ENCODE measurements at places on chromosomes 13 and 19. TPM values are rescaled to one million over a fixed set of nuclear protein-coding genes. Genes with fewer than 3 reads are reported as not detected.

Gene NDFIP2
- 8.3 TPM for polyA plus RNA-seq

DNA sequence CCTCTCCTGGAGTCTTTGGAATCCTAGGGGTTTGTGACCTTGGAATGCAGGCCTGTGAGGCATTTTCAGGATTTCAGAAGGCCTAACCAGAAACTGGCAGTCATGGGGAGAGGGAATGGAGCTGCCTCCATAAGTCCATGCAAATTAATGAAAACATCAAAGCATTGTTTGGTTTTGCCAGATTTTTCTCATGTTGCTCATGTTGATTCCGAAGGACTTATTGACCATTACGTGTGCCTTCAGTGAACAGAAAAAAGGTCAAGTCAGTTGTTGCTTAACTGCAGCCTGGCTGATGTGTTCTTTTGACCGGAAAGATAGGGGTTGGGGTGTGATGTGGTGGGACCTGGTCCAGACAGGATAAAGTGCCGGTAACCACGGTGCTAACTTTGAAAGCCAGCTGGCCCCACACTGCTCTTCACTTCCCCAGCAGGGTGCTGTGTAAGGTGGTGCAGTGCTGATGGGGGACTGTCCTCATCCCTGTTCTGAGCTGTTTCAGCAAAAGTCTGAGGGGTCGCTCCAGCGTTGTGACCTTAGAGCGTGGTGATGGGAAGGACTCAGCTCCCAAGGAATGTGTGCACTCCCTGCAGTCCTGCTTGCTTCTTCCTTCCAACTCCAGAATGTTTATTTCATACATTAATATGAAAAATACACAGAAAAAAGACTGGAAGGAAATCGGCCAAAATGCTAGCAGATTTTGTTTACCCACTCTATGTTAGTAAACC, 3.5 kb downstream of the RNF113B start:
- DNase-seq, result no peak

DNA sequence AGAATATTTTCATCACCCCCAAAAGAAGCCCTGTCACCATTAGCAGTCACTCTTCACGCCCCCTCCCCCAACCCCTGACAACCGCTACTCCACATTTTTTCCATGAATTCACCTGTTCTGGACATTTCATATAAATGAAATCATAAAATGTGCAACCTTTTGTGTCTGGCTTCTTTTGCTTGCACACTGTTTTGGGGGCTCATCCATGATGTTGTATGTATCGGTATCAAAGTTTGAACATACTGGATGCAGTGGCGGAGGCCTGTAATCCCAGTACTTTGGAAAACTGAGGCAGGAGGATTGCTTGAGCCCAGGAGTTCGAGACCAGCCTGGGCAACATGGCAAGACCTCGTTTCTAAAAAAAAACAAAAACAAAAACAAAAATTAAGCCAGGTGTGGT, 7.2 kb downstream of the GADD45B start:
- no peak for DNase-seq

DNA sequence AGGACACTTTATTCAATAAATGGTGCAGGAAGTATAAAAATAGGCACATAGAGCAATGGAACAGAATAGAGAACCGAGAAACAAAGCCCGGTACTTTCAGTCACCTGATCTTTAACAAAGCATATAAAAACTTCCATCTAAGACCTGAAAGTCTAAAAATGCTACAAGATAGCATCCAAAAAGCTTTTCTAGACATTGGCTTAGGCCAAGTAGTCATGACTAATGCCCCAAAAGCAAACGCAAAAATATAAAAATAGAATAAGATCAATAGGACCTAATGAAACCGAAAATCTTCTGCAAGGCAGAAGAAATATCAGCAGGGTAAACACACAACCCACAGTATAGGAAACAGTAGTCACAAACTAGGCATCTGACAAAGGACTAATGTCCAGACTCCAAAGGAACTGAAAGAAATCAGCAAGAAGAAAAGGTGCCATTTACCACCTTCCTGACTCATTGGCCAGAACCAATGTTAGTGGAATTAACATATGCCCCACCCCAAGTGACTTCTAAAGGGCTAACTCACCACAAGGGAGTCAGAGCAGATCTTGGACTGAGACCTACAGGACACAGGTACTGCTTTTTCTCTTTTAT, 40.8 kb upstream of the CEACAM21 start:
- DNase-seq, result no peak

DNA sequence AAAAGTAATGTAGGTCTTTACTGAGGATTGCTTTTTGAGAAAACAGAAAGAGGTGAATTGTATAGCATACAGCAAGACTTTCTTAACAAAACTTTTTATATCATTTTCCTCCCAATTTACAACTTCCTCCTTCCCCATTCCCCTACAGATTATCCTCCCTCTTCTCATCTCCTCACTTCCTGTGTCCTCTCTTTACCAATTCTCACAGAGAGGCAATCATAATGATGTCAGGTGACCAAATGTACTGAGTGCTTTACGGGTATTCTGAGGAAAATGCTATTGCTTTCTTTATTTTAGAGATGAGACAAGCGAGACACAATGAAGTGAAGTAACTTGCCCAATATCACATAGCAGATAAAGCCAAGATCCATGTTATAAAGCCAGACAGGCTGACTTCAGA, 1.7 kb upstream of the MTMR6 start:
- no peak for DNase-seq

GRCh38 chr19:32396046-32396652, 9.4 kb upstream of the DPY19L3 start:
- no peak for DNase-seq

GRCh38 chr13:69737129-69737935, 370.3 kb upstream of the ATXN8OS start:
- no peak for DNase-seq

GRCh38 chr19:5067678-5068077, 98.8 kb downstream of the KDM4B start:
- DNase-seq, result no peak

All from H1 (cell line).